Hematopoietic multipotent progenitor cell treated with erythropoietin and hydrocortisone succinate and interleukin-3 and kit ligand, for 15 days (in vitro differentiated cells): ENCODE measurements at places on chromosomes 6 and 20.
A peak's percentile ranks its signal among the peaks of the same experiment; 100 is the strongest.

DNA sequence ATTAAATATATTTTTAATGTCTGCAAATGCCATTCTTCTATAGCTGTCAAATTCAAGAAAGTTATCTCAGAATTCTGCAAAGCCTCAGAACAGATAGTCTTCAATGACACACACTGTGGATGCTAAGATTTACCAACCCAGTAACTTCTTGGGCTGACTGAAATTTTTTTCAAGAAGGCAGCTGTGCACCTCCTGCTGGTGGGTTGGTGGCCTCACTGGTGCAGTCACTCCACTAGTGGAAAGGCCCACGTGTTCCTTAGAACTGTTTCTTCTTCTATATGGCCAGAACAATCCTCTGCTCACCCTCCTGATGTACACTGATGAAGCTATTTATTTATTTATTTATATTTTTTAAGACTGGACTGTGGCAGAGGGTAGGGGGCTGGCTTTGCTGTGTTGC lies 28.1 kb upstream of the MTCL3 start:
- DNase-seq, result no peak

DNA sequence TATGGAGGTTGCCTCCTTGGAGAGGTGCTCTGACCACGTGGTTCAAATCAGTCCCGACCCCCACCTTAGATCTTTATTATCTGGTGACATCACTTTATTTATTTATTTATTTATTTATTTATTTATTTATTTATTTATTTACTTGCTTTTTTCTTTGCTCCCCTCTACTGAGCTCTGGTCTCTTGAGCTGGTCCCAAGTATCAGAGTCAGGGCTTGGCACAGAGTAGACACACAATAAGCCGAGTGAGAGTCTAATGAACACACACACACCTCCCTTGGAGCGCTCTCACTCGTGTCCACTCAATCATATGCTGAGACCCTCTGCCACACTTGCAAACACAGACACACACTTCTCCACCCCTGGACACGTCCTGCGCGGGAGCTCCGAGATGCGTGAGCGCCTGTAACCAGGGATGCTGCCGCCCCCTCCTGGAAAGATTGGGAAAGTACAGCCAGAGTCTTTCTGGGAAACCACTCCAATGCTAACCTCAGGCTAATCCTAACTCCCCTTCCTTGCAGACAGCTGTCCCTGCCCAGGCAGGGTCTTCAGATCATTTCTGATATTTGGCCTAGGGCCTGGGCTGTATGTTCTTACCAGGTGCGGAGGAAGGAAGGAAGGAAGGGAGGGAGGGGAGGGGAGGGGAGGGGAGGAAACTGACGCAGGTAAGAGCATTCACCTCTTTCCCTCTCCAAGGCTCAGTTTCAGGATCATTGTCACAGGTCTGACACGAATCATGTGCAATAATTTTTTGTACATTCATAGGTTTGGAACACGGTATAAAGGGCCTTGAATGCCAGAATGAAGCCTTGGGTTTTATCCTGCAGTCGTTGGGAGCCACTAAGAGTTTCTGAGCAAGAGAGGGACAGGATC lies 70.9 kb downstream of the STK35 start:
- DNase-seq, result peak; percentile 70

DNA sequence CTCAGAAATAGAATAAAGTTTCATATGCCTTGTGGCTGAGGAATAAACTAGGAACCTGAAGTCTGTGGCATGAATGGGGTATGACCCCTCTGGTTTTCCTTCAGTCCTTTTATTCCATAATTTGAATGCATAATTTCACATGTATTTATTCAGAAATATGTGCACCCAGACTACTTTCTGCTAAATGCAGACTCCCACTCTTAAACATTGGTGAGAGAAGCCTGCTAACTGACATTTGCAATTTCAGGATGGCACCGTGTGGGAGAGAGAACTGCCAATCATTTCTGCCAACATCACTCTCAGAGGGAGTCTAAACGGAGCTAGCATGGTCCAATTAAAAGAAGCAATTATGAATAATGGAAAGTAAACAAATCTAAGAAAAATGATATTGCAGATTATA lies 141.3 kb downstream of the ADGRB3 start:
- no peak for DNase-seq

DNA sequence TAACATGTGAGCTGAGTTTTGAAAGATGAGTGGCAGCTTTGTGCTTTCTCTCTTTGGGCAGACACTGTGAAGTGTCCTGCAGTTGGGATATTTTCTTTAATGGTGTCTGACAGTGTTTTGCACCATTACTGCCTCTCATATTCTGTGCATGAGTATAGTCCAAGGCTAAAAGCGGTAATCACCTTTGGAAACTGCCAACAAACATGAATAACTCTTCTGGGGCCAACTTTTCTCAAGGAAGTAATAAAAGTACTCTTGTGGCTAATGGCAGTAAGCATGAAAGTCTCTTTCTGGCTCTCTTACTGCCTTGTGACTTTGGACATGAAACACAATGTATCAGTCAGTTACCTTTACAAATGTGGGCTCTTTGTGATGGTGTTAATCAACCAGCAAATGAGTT lies 91.7 kb upstream of the SOX4 start:
- DNase-seq, result no peak

- no peak for DNase-seq
Measured at GRCh38 chr20:41275301-41275731, 42.2 kb downstream of the ZHX3 start.
